Amygdala (tissue), 56 donors: ENCODE measurements at places on chromosomes 4 and X.

- no peak for DNase-seq
These were observed 561.2 kb upstream of the DIPK2B start for GRCh38 chrX:45761920-45762319.

GRCh38 chr4:2795893-2796848 lies 3.3 kb downstream of the SH3BP2 start:
- DNase-seq = no peak

DNA sequence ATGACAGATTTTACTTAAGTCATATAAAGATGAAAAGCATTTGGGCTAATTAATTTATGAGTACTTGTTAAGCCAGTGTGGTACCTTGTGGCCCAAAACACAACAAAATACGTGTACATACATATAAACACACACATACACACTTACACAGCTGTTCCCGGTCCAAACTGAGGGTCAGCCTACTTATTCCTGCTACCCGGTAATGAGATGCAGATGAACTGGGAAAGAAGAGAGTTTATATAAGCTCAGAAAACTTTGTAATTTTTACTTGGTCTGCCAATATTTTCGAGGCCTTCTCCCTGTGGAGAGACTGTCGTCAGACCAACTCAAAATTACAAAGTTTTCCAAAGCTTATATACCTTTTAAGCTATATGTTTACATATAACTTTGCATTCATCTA lies 25.8 kb upstream of the PBDC1 start:
- DNase-seq = no peak

GRCh38 chr4:99552872-99553271 lies 11.0 kb downstream of the TRMT10A start:
- no peak for DNase-seq

DNA sequence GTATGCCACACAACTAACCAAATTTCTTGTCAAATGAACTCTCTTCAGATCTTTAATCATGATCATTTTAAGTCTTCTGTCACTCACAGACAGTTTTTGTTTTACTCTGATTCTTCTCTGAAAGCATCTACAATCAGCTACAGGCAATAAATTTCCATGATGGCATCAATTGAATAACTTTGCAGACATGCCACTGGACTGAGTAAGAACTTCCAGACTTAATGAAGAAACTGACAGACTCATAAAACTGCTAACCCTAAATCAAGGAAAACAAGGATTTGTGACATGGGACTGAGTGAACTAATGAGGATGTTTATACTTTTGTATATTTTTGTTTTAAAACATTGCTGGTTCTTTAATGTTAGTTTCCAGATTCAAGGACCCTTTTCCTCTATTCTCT lies 5.5 kb upstream of the PPP1R2C start:
- DNase-seq = no peak

DNA sequence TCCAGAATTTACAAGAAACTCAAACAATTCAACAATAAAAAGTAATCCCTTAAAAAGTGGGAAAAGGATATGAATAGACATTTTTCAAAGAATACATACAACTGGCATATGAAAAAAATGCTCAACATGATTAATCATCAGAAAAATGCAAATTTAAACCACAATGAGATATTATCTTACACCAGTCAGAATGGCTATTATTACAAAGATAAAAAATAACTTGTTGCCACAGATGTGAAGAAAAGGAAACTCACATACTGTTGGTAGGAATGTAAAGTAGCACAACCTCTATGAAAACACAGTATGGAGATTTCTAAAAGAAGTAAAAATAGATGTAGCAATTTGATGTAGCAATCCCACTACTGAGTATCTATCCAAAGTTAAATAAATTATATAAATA lies 65.1 kb upstream of the DIAPH2 start:
- no peak for DNase-seq

- DNase-seq = no peak
These were observed 63.4 kb upstream of the PDE5A start for GRCh38 chr4:119692001-119692400.

GRCh38 chr4:73069338-73070073 lies at the start of gene COX18:
TSS of gene COX18 (minus strand) at chr4:73069716. CDS start at chr4:73069649, 67 bp downstream.
- DNase-seq = peak; percentile 94

- DNase-seq = no peak
These were observed 652.8 kb upstream of the NR3C2 start for GRCh38 chr4:149095001-149095400.

DNA sequence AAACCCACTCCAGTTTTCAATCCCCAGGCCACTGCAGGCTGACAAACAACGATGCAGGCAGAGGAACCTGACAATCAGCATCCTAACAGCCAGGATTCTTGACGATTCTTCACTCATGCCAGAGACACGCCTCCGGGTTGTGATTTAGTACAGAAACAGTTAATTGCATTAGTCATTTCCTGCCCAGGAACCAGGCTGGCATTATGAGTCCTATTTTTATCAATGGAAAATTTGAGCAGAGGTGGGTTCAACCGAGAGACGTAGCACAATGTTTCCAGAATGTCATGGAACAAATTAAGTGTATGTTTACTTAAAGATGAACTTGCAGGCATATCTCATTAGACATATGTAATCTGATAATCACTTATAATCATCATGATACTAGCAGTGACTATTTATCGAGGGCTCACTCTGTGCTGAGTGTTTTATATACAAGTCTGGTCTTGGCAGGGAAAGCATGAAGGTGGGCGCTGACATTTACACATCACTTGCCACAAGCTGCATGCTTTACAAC lies 159.7 kb downstream of the NSUN7 start:
- no peak for DNase-seq

DNA sequence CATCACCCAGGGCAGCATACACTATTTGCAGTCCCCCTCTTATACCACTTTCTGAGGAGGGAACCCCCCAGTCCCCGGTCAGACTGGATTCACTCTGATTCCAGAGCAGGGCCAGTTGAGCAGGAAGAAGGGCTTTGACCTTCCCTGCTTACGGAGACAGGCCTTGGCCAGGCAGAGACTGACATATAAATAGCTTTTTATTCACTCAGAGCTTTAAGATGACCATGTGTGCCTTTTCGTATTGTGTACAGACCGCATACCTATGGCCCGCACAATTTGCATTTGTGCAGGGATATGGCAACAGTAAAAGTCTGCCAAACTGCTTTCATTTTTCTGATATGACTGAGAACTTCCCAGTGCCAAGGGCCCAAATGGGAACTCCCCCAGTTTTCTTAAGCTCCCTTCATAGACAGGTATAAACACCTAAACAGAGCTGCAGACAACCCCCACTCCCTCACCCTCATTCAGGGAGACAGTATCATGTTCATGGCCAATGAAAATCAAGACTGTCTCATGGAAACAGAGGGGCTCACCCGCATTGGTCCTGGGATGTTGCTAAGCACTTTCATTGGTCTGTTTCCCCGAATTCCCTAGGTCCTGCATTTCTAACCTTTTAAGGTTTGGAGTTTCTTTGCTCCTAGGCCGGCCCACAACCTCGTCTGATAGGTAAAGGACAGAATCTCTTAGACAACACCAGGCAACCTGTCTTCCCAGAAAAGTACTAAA lies 86.0 kb downstream of the RTL5 start:
- DNase-seq = no peak

- DNase-seq = no peak
These were observed 121.8 kb downstream of the ARHGAP10 start for GRCh38 chr4:147853706-147854105.

GRCh38 chrX:154036513-154036912 lies 16.8 kb upstream of the IRAK1 start:
- no peak for DNase-seq

DNA sequence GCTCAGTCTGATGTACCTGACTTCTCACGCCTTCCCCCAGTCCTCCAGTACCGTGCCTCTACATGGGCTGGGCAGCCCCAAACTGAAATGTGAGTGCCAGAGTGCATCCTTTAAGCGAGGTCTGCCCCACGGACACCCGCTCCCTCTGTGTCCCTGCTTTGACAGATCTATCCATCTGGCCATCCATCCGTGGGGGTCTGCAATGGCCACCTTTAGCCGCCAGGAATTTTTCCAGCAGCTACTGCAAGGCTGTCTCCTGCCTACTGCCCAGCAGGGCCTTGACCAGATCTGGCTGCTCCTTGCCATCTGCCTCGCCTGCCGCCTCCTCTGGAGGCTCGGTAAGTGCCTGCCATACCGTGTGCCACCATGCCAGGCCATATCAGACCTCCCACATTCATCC lies 827 bp downstream of the PORCN start:
- DNase-seq = no peak

GRCh38 chr4:171532968-171533367 lies 280.2 kb upstream of the GALNTL6 start:
- no peak for DNase-seq

GRCh38 chrX:107691024-107691448 lies 62.7 kb downstream of the PRPS1 start:
- DNase-seq = no peak

DNA sequence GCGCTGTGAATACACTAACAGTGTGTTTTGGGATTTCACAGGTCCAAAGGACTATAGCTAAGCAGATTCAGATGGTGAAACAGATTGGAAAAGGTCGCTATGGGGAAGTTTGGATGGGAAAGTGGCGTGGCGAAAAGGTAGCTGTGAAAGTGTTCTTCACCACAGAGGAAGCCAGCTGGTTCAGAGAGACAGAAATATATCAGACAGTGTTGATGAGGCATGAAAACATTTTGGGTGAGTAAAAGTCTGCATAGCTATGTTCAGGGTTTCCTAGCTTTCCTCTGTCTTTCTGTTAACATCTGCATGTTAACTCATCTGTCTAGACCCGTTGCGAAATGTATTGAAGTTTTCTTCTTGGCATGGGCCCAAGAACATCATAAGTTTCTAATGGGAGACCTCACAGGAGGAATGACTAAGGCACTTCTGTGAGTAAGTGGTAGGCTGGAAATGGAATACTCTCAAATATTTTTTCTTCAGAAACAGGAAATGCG lies 372.1 kb downstream of the BMPR1B start:
- DNase-seq = no peak

DNA sequence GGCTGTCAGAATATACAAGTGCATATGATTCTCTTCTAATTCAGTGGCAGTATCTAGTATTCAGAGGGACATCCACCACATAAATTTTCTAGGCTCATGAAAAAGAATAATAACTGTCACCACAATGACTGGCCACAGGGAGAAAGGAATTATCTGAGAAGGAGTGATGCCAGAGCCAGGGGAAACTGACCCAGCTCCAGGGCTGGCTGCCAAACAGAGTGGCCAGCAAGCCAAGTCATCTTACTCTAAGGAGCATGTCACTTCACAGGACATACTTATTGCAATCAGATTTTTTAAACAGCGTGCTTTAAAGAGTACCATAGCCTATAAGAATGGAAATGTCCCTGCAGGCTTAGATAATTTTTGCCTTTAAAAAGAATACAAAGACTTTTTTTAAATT lies 5.8 kb upstream of the SEPTIN11 start:
- DNase-seq = no peak

GRCh38 chr4:23023121-23023520 lies 330.4 kb downstream of the GBA3 start:
- no peak for DNase-seq

DNA sequence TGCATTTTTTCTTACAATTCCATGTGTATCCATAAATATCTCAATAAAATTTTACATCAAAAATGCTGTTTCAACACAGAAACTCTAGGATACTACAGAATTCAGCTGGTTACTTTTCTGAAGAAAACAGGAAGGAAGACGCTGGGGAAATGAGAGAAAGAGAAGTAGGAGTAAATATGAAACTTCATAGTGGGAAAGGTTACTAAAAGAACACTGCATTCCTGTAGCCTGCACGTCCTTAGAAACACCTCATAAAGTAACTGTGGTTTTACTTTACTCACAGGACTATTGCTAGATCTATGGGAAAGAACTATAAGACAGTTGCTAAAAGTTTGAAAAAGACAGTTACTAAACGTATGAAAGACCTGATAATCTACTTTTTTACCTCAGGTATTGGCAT lies 23.1 kb downstream of the ATP11C start:
- no peak for DNase-seq

GRCh38 chr4:114926583-114926982 lies 186.8 kb downstream of the NDST4 start:
- DNase-seq = no peak

GRCh38 chr4:37068580-37068979 lies 176.0 kb upstream of the NWD2 start:
- DNase-seq = no peak
